ENCODE measurements at places on chromosomes 1 and 21.

DNA sequence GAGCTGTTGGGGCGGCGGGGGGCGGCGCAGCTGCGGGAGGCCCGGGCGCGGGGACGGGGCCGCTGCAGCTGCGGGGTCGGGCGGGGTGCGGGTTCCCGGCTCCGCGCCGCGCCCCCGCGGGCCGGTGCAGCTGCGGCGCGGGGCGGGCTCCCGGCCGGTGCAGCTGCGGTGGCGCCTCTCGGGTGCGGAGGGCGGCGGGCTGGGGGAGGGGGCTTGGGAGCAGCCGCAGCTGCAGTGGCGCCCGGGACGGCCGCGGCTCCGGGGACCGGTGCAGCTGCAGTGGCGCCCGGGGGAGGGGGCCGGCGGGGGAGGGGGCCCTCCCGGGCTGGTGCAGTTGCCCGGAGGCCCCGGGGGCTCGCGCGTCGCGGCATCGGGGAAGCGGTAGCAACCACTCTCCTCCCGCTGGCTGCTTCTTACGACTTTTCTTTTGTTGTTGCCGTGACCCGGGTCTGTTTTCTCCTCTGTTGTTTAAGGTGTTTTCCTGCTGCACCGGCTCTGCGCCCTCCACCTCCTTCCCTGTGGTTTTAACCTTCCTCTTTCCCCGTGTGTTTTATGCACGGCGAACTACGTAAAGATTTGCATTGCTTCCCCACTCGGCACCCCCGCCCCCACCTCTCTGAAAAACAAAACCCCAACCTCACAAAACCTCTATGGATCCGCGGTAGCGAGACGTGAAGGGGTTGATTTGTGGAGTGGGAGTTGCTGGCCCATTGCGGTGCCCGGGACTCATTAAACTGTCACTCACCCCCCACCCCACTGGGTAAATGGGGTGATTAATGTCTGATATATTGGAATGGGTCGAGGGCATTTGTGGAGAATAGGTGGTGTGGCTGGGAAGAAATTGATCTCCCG is 1.7 kb upstream of the ZBTB18 start:
- DNase-seq = no peak

DNA sequence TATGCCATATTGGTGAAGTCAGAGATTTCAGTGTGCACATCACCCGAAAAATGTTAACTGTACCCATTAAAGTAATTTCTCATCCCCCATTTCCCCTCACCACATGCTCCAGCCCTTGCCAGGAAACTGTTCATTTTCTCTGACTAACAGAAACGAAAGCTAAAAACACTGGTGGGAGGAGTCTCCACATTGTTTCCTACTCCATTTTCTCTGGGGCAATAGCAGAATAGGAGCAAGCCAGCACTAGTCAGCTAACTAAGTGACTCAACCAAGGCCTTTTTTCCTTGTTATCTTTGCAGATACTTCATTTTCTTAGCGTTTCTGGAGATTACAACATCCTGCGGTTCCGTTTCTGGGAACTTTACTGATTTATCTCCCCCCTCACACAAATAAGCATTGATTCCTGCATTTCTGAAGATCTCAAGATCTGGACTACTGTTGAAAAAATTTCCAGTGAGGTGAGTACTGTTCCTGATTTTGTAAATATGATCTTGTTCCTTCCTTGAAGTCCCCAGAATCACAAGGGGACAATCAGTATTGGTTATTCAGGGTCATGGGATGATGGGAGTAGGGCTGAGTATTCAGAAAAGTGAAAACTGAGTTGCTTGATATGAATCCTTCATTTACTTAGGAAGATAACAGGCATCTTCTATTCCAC is at the start of gene IFI16:
IFI16 (plus strand) TSS at position 204 of the 658 bp plus-strand sequence. CDS start 4,774 bp downstream, outside the sequence.
- DNase-seq = peak; percentile 25

- DNase-seq = no peak
Observed at GRCh38 chr1:40265298-40265697, 7.3 kb downstream of the ZMPSTE24 start.

DNA sequence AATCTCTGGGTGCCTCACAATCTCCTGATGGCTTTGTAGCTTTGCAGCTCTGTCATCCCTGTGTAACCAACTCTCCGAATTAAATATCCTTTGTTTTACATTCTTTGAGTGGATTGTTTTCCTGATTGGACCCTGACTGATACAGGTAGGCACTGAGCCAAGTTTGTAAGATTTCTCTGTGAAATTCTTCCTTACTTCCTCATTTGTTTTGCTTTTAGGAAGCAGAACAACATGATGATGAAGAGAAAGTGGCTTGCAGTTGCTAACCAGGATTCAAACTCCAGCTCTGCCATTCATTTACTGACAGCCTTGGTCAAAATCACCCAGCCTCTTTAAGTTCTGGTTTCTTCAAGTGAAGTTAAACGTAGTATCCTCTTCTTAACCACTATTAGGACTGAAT is 452.3 kb downstream of the OMA1 start:
- DNase-seq = no peak

- no peak for DNase-seq
Observed at GRCh38 chr1:12371053-12371452, 141.2 kb downstream of the VPS13D start.

Data from stimulated activated CD4-positive, alpha-beta T cell treated with anti-CD3 and anti-CD28 coated beads, TNF-alpha, amount 100 ng/mL, for 1 hour (primary cell).